ENCODE measurements at places on chromosomes 4 and X. TPM values are rescaled to one million over a fixed set of nuclear protein-coding genes. Genes with fewer than 3 reads are reported as not detected.

DNA sequence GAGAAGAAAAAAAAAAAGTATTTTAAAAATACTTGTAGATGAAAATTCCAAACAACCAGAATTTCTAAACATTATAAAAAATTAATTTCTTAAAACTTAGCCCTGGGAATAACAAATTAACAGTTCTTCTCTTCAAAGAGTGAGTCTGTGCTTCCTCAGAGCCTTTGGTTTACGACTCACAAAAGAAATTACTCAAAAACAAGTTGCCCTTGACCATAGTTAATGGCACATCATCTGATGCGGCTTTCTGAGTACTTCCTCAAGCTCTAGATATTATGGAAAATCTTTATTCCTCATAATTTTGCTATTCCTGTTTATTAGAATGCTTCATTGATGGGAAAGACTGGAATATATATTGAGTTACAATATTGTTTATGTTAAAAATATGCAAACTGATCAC lies 23.7 kb downstream of the TAPT1 start:
- DNase-seq: no peak

UGT8 gene
- total RNA-seq: 1.5 TPM

DNA sequence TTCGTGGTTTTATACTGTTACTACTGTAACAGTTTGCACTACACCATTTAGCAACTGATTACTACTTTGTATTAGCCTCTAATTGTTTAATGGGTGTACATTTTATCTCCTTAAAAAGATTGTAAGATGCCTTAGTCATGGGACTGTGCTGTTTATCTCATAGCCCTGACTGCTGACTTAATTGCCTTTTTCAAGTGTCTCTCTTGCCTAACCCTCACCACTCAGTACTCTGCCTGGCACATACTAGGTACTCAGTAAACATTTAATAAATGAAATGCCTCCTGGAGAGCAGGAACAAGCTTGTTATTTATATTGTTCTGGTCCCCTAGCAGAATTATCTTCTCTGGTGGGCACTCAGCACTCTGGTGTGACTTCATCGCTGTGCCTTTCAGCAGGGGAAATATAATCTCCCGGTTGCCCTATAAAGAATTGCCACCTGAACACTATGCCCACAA lies 1.7 kb upstream of the STIM2 start:
- DNase-seq: no peak

DNA sequence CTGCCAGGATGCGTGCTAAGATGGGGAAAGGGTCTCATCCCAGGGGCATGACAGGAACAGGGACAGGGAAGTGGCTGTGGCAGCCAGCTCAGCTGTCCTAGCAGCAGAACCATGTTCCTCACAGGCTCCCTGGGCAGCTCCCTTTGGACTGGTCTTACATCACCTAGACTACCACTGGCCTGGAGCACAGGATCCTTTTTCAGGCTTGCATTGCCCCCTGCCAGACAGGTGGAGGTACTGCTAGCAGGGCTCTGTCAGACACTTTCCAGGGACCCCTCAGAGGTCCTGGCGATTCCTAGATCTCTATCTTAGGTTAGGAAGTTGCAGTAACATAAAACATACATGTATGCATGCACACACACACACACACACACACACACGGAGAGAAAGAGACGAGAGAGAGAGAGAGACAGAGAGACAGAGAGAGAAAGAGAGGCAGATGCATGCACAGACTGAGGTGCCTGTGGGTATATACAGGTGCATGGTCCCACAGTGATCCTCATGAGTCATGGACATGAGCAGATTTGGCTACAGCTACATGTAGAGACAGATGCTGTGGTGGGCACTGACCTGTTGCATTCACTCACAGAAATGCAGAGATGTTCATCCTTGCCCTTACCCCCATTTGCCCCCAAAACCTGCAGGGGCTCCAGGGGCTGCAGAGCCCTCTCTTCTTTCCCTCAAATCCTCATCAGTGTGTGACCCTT lies 63.6 kb downstream of the STARD8 start:
- DNase-seq: no peak

DNA sequence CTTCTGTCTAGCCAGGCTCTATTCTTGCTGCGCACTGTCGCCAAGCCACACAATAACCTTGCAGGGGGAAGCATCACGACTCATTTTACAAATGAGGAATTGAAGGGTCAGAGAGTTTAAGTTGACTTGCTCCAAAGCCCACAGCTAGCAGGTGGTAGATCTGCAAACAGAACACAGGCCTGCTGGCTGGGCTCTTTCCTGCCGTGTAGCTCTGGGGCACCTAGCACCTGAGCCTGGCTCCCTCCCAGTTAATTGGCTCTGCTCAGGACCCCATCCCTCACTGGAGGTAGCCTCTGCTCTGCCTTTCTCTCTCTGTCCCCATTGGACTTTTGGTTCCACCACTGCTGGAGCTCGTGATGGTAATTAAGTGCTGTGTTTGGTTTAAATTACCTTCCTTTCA lies 98.5 kb downstream of the NSUN7 start:
- DNase-seq: no peak

CYBB gene
- total RNA-seq: 38.0 TPM

DNA sequence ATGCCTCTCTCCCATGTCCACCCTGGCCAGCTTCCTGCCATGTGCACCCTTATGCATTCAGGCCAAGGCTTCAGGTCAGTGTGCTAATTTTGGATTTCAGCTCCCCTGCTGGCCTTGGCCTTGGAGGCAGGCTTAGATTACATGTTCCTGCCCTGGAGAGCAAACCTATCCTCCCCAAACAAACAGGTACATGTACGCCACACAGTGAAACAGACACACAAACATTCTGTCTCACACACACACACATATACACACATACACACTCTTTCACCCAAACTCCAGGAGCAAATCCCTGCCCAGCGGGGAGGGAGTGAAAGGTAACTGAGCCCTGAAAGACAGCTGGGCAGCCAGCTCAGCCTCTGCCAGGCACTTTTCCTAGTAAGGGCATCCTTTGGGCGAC lies 62.7 kb upstream of the ARHGAP36 start:
- no peak for DNase-seq

DNA sequence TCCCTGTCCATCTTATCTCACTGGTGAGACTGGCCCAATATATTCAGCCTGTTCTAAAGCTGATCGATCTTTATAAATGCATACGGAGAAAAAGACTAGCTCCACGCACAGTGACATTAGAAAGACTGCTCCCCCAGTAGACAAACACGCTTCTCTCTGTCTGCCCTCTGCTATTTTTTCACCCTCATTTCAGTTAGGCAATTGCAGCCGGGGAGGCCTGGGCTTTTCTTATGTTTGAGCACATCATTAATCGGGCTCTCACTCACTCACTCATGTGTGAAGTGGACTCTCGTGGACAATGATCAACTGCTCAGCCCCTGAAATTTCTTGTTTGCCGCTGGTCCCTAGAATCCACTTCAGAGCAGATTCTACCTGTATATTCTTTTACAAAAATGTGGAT lies 824.7 kb upstream of the TENM3 start:
- DNase-seq: no peak

CPLX1 gene
- 0.30 TPM for total RNA-seq
